ENCODE measurements at places on chromosomes 5 and 9.

DNA sequence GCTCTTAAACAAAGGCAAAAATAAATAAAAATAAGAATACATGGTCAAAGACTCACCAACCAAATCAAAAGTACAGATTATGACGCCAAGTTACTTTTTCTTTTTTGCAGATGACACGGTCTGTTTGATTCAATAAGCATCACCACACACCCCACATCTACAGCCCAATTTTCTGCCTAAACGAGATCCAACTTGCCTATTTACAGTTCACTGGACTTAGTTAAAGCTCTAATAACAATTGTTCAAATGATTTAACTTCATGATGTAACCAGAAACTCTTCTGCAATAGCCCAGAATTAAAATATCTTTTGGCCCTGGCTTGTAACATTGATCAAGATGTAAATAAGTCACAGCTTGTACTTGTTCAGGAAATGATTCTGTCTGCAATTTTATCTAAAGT, 590.3 kb upstream of the C9orf72 start:
- no peak for DNase-seq

GRCh38 chr9:86668488-86668887, 278.8 kb downstream of the GAS1 start:
- no peak for DNase-seq

GRCh38 chr9:123002754-123003153, 30.7 kb upstream of the GPR21 start:
- DNase-seq: no peak

GRCh38 chr5:60805463-60805862, 38.6 kb downstream of the ELOVL7 start:
- no peak for DNase-seq

GRCh38 chr9:105313238-105313637, 68.8 kb downstream of the SLC44A1 start:
- DNase-seq: no peak

DNA sequence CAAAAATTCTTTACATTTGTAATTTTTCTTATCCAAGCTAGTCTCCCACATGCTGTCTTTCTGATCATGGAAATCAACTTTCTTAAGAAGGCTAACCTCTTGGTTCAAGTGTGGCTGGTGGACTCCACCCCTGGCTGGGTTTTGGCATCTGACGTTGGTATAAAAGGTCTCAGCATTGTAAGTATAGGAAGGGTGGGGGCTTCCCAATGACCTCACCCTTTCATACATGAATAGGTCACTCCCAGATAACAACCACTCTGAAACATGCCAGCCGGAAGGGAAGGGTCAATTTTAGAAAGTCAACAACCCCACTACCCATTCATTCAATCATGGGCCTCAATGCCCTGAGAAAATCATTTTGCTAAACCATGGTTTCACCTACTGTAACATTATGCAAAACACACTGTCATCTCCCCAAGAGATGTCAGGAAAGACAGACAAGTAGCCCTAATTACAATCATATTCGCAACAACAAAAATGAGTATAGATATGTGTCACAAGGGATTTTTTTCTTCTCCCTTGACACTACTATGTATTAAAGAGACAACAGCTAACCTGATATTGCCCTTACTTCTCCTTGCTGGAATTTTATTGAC, 31.9 kb upstream of the PCSK5 start:
- DNase-seq: no peak

DNA sequence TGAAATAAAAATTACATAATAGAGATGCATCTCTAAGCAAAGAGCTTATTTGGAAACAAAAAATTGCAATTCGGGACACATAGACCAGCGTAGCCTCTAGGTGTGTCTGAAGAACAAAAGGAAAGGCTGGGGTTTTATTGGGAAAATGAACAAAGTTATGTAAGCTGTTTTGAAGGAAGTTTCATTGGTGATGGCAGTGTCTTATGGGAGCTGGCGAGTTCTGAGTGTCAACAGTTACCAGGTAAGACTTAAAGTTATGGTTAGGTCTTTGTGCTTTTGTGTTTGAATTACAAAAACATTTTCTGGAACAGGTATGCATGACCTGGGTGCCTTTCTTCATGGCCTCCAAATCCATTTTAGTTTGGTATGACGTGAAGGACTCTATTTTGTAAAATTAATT, 48.9 kb downstream of the SLC27A6 start:
- no peak for DNase-seq

GRCh38 chr5:36222620-36223019, 19.1 kb downstream of the NADK2 start:
- DNase-seq: no peak

- DNase-seq: no peak
Observed at GRCh38 chr9:133633681-133634080, 2.5 kb upstream of the DBH start.

GRCh38 chr5:134432174-134432573, 20.5 kb upstream of the CDKN2AIPNL start:
- DNase-seq: no peak

GRCh38 chr5:145062280-145063062, 772.7 kb downstream of the PRELID2 start:
- no peak for DNase-seq

DNA sequence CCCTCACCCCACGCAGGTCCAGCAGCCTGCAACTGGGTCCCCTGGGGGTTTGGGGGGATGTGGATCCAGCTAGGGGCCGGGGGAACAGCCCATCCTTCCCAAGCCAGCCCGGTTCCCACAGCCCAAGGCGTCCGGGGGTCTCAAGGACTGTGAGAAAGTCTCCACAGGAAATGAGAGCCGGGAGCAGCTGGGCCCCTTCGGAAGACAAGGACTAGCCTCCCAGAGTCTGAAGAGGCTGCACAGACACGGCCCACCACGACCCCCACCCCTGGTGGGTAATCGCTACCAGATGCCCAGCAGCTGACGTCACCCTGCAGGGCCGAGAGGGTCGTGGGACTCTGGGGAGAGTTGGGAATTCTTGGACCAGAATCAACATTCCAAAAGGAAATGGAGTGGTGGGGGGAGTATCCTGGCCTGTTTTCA, 10.5 kb downstream of the SH2D3C start:
- DNase-seq: no peak

DNA sequence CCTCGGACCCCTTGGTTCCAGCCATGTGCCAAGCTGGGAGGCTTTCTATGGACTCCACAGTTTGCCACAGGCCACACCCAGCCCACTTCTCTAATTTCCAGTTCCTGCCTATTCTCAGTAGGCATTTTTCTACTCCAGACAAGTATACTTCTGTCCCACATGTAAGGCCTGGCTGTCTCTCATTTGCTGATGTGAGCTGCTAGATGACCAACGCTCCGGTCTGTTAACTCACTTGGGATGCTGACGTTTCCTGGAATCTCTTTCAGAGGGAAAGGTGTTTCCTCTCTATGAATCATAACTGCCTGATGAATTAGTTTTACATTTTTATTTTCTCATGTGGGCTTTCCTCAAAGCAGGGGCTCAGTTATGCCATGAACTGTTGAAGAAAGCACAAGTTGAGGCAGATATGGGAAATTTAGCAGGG, 36.3 kb downstream of the ERGIC1 start:
- no peak for DNase-seq

GRCh38 chr9:111649016-111649415, 12.4 kb upstream of the GNG10 start:
- DNase-seq: no peak

DNA sequence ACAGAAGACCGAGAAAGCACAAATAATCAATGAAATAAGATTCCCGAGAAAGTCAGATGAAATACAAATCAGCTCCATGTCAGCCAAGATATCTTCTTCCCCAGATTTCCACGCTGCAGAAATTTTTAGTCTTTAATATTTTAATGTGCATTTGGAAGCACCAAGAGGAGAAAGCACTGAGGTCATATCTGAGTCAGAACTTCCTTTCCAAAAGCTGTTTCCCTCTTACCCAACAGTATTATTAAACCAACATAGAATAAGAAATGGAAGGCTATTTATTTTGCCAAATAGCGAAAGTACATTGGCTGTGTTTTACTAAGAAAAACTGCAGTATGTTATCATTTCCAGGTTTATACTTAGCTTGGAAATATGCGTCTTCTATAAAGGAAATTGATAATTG, 772.1 kb upstream of the CDH9 start:
- no peak for DNase-seq

DNA sequence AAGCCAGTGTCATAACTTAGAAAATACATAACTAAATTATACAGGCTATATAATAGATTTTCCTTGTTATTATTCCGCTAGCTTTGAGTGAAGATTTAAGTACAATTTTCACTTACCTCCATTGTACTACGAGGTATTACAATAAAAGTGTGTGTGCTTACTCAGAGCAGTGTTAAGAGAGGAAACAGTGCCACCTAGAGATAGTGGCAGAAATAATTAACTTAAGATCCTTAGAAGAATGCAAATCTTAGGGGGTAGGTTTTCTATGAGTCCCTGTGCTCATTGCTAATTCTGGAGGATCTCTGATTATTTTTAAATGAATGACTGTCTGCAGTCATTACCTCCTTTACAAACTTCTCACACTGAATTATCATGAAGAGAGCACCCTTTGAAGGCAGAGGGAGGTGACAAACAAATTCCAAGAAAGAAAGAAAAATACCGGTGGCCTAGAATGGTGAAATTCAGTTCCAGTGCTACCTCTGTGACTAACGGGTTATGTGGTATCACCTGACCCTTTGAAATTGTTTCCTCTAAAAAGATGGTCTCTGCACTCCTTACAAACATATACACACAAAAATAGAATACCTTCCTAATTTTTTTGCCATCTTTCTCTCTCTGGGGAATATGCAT, 379.8 kb downstream of the TRIM36 start:
- DNase-seq: no peak

DNA sequence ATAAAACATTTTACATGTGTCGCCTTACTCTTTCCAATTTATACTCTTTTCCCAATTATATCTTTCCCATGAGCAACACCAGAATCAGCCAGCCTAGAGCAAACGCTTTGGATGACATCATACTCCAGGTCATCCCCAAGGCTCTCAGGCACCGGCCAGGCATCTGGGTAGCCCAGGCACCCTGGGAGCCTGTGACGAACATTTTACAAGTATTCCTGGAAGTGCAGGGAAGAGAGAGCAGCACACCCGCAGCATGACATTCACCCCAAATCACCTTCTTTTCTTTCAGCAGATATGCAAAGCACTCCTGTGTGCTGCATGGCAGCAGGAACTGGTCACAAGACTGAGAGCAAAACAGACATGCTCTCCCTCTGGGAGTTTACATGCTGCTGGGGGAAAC, 75.7 kb upstream of the SMIM23 start:
- no peak for DNase-seq

GRCh38 chr9:120336021-120336752, 243.8 kb downstream of the CDK5RAP2 start:
- DNase-seq: no peak

DNA sequence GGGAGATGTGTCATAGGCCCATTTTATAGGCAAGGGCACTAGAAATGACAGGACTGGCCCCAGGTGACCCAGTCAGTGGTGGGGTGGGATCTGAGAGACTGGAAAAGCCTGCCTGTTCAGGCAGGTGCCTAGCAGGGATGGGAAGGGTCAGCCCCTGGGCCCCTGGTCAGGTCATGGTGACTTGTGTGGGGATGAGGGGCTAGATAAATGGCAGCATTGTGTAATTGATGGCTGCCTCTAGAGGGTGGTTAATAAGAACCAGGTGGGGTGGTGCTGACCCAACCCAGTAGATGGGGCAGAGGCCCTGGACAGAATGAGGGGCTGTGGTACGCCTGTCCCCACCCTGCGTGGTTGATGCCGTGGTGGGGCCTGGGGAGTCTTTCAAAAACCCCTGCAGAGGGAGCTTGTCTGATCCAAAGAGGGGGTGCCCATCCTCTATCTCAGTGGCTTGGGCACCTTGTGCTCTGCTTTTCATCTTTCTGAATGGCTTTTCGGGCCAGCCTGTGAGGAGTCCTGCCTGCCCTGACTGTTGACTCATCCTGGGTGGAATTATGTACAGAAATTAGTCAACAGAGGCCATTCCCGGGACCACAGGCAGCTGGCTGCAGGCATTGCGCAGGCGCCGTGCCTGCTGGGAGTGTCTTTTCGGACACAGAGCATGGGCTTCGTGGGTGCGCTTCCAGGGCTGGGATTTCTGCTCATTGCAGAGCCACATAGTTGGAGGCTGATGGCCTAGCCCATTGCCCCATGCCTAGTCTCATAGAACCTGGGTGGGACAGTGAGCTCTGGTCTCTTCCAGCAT, 93.6 kb upstream of the PITX1 start:
- no peak for DNase-seq

DNA sequence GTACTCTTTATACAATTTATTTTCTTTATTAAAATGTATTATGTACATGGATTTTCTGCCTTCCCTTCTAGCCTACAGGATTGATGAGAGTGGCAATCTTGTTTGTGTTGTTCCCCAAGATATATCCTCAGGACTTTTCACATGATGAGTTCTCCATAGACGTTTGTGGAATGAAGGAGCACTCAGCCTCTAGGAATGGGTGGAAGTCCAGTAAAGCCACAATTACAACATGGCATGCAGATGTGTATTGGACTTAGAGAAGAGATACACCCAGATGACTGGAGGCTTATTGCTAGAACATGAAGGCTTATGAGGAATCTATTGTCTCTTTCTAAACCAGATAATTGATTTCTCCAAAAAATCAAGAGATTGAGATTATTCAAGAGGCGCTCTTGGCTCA, 8.2 kb upstream of the DOCK2 start:
- DNase-seq: no peak

DNA sequence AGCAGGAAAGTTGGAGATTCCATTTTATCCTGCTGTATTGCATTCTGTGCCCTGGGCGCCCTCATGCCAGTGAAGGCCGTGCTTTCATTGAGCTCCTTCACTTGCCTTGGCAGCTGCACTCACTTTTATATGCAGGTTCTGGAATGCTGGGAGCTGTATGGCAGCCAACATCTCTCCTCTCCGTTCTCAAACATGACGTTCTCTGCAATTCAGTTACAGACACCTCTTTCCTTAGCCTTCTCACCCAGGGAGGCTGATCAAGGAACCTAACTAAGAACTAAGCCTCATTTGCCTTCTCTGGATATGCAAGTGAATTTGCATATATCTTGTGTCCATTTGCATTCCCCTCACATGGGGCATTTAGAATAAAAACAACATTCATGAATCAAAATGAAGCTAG, 29.4 kb upstream of the PURA start:
- no peak for DNase-seq

- DNase-seq: no peak
Observed at GRCh38 chr5:114060866-114061265, 301.0 kb upstream of the KCNN2 start.

- DNase-seq: no peak
Observed at GRCh38 chr5:87722286-87722685, 309.6 kb upstream of the CCNH start.

- DNase-seq: no peak
Observed at GRCh38 chr5:11963227-11963626, 59.0 kb upstream of the CTNND2 start.

GRCh38 chr5:139636975-139637408, 11.2 kb upstream of the CXXC5 start:
- no peak for DNase-seq

- no peak for DNase-seq
Observed at GRCh38 chr9:104494808-104495207, 9.3 kb upstream of the OR13F1 start.
